Cortex of kidney (tissue), 1 donor: ENCODE measurements at places on chromosomes 5 and 9.
A peak's percentile ranks its signal among the peaks of the same experiment; 100 is the strongest.

- no peak for DNase-seq
Measured at GRCh38 chr9:35051069-35051967, 21.1 kb downstream of the VCP start.

GRCh38 chr5:107814183-107814827 is 143.6 kb upstream of the EFNA5 start:
- no peak for DNase-seq

- peak; percentile 66 for DNase-seq
Measured at GRCh38 chr5:96662725-96663518, 746 bp downstream of the CAST start.

GRCh38 chr9:123401879-123402513 is 46.0 kb downstream of the CRB2 start:
- DNase-seq: no peak

DNA sequence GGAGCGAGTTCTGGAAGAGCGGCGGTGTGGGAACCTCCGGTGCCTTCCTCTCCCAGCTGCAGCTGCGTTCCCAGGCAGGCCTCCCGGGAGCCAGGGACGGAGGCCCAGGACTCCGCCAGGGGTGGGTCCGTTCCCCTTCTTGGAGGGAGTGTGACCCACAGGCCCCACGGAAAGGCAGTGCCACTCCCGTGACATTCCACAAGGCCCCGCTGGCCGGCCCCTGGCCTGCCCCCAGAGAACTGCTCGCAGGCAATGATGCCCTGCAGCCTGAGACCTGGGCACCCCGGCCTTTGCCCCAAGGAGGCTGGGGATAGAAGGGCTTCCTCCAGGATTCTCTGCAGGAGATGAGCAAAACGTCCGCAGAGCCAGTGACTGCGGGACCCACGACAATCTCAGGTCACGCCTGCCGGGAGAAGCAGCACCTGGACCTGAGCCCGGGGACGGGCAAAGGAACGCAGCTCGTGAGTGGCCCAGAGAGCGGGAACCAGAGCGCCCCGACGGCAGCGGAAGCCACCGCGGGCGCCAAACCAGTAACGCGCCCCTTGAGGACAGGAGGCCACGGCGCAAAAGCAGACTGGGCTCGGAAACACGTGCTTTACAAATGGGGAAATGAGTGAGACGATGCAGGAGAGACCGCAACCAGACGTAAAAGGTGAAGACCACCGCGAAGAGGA is 9.3 kb downstream of the OBP2B start:
- no peak for DNase-seq

DNA sequence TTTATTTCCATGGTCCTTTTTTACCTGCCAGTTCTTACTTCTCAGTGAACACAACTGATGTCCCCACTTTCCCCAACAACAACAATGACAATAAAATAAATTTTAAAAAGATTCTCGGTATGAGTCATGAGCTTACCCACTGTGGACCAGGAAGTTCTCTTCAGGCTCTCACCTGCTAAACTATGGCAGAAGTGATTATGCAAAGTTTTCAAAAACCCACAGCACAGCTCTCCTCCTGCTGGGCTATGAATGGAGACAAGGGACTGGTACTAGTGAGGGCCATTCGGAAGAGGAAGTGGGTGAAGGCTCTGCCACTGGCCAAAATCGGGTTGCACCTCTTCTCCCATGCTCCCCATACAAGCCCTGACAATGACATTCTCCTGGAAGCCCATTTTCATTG is 429.4 kb downstream of the PIK3R1 start:
- DNase-seq: no peak
